ENCODE measurements at places on chromosomes 1 and 21. TPM values are rescaled to one million over a fixed set of nuclear protein-coding genes. Genes with fewer than 3 reads are reported as not detected.

GRCh38 chr1:227815468-227816409 lies at the start of gene PRSS38:
TSS of gene PRSS38 (plus strand) at chr1:227815675. CDS start at chr1:227815717, 42 bp downstream.
- H3K27ac ChIP-seq = no peak within 1 kb of the TSS
- no peak within 1 kb of the TSS for H3K4me3 ChIP-seq
- no peaks in the 10 kb centered on the region for H3K4me1 ChIP-seq

NPPA gene
- not detected for total RNA-seq

SLAMF7 gene
- total RNA-seq = 0.21 TPM

TRIM63 gene
- not detected for total RNA-seq
